ENCODE measurements at places on chromosomes 7 and 10. TPM values are rescaled to one million over a fixed set of nuclear protein-coding genes. Genes with fewer than 3 reads are reported as not detected.

The HOXA9 gene
- total RNA-seq = 0.33 TPM

The MYL10 gene
- total RNA-seq = not detected

The SNX10 gene
- total RNA-seq = not detected

The ASB10 gene
- total RNA-seq = not detected

The AMZ1 gene
- 0.50 TPM for total RNA-seq

The GPR141 gene
- total RNA-seq = not detected

The LAMB1 gene
- 749 TPM for total RNA-seq

The NPC1L1 gene
- total RNA-seq = 0.07 TPM

The USP54 gene
- 11.0 TPM for total RNA-seq

The PAX4 gene
- total RNA-seq = not detected

The AKR1C4 gene
- total RNA-seq = not detected

The SLC26A3 gene
- total RNA-seq = not detected

The POP7 gene
- total RNA-seq = 29.9 TPM

The ZSCAN25 gene
- total RNA-seq = 12.9 TPM

The MNX1 gene
- total RNA-seq = not detected

The IGFBP1 gene
- total RNA-seq = 10.2 TPM

The IQUB gene
- total RNA-seq = 0.85 TPM

The ANAPC16 gene
- total RNA-seq = 50.8 TPM

The LOXL4 gene
- total RNA-seq = 138 TPM

The FXYD4 gene
- not detected for total RNA-seq

The TRIM50 gene
- not detected for total RNA-seq

The VAX1 gene
- total RNA-seq = not detected

The MCM10 gene
- total RNA-seq = 2.0 TPM

The TMEM178B gene
- 2.3 TPM for total RNA-seq

The MDH2 gene
- 50.8 TPM for total RNA-seq
